ENCODE measurements at places on chromosomes 6 and 20.

DNA sequence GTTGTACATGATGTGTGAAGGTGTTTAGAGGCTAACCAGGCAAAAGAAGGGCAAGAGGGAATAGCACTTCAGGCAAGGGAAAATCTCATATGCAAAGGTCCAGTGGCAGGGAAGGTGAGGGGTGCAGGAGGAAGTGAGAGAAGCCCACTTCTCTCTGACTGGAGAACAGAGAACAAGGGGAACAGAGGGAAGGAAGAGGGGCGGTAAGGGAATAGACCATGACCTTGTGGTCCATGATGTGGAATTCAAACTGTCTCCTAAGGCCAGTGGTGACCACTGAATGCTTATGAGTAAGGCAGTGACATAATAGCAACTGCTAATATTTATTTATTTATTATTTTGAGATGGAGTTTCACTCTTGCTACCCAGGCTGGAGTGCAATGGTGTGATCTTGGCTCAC, 20.6 kb upstream of the SLC9A8 start:
- DNase-seq = no peak

- DNase-seq = no peak
Observed at GRCh38 chr6:45132059-45132458, 196.1 kb upstream of the RUNX2 start.

DNA sequence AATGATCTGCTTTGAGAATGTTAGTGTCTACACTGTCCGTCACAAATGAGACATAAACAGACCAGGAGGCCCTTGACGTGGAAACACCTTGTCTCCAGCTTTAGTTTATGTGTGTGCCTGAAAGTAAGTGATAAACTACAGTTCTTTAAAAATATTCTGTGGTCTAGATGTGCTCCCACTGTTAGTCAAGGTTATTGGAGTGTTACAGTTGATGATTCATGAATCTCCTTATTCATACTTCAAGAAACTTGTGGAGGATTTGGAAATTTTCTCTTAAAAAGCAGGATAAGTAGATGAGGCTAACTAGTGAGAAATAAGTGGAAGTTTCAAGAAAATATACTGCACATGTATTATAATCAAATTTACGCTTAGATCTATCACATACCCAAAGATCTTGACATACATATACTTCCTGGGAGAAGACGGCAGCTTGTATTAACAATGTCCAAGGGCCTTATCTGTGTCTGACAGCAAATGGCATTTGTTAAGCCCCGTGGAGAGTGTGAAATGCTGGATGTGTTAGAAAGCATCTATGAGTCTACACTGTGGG, 90.5 kb upstream of the MBOAT1 start:
- DNase-seq = no peak

DNA sequence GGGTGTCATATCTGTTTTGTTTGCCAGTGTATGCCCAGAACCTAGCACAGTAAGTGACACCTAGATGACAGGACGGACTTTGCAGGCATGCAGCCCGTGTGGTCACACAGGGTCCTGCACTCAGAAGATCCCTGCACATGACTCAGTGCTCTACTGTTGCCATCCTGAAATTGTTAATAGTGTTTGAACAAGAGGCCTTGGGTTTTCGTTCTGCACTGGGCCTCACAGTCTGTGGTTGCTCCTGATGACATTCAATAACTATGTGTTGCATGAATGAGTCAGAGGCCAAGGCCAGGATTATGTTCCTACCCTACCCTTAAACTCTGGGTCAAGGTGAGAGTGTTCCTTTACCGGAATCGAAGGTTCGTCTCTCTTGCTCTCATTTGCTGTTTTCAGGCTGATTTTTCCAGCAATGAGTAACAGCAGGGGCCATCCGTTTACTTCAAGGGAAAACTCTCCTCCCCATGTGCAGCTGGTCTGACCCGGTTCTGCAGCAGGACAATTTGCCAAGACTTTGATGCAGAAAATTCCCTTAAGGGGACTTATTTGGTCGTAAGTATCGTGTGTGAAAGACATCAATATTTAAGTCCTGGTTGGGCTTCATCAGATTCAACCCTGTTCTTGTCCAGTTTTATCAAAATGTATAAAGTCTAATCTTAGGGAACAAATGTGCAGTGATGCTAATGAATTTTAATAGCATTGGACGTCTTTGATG, 13.0 kb upstream of the PFDN4 start:
- DNase-seq = no peak

- DNase-seq = no peak
Observed at GRCh38 chr20:62088258-62089127, 22.8 kb upstream of the TAF4 start.
